ENCODE measurements at places on chromosomes 4 and X. TPM values are rescaled to one million over a fixed set of nuclear protein-coding genes. Genes with fewer than 3 reads are reported as not detected.

The GIMD1 gene
- polyA plus RNA-seq: not detected

- DNase-seq: no peak
Observed at GRCh38 chr4:186915816-186916215, 192.2 kb upstream of the FAT1 start.

- no peak for DNase-seq
Observed at GRCh38 chrX:41759817-41760216, 35.8 kb downstream of the GPR82 start.

GRCh38 chr4:185542626-185543315 lies 7.5 kb upstream of the PDLIM3 start:
- peak; percentile 69 for DNase-seq

DNA sequence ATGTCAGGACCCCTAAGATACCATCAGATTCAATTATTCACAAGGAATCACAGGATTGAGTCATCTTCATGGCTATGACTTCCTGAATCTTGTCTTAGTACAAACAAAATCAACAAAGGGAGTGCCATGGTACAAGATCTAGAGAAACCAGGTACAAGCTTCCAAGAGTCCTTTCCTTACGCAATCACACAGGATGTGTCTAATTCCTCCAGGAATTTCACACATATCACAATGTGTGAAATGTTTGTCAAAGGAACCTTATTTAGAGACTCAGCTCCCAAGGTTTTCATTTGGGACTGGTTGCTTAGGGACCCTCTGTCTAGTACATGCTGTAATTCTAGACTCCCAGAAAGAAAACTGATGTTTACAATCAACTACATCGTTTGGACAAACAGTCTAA lies 83.0 kb downstream of the MAB21L2 start:
- DNase-seq: no peak

All from muscle of arm (tissue), 14 donors.